ENCODE measurements at places on chromosomes 6 and 20.

- DNase-seq, result no peak
These were observed 76.0 kb upstream of the ADGRB3 start for GRCh38 chr6:68559070-68559469.

- no peak for DNase-seq
These were observed 756.3 kb downstream of the BCKDHB start for GRCh38 chr6:80862756-80863155.

DNA sequence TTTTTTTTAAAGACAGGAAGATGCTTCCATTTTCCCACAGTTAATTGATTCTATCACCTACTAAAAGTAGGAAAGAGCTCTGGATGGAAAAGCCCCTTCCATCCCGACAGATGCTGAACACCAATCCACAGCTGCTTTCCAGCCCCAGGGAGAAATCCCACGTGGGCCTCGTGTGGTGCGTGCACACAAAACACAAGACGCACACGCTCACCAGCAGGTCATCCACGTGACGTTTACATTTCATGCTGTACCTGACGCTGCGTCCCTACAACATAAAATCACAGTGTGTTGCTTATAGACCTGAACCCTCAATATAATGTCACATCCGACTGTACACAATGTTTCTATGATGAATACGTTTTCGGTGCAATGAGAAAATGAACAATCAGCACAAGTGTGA is 50.2 kb upstream of the DACT2 start:
- DNase-seq, result no peak

DNA sequence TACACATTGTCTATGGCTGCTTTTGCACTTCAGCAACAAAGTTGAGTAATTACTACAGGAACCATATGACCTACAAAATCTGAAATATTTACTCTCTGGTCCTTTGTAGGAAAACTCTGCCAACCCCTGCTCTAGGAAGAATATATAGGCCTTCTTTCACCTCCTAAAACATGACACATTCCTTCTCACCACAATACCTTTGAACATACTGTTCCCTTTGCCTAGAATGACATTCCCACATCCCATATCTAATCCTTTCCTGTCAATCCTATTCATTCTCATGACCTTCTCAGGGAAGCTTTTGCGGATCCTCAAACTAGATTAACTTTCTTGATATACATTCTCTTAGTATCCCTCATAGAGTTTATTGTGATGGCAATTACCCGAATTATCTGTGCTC is 18.0 kb upstream of the NCOA6 start:
- no peak for DNase-seq

- peak; percentile 66 for DNase-seq
These were observed at the start of the genes MRPL14 and TMEM63B for GRCh38 chr6:44127186-44128019. MRPL14 (minus strand) TSS chr6:44127452; CDS start chr6:44116611, 10,841 bp downstream. TMEM63B (plus strand) TSS chr6:44127554; CDS start chr6:44134585, 7,031 bp downstream.

DNA sequence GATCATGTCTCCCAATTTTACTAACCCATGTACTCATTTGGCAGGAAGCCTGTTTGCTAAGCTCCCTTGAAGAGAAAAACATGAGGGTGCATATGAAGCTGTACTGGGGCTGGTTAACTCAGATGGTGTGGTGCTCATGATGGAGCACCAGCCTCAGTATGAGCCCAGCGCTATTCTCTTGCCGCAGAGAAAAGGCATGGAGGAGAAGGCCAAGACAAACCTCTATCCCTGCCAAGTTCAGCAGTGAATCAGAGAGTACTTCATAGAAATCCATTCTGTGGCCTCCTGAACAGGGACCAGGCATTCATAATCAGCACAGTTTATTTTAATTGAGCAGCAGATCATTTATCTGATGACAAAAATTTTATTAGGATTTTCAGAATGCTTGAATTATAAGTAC is 398.1 kb downstream of the LMBRD1 start:
- DNase-seq, result no peak

DNA sequence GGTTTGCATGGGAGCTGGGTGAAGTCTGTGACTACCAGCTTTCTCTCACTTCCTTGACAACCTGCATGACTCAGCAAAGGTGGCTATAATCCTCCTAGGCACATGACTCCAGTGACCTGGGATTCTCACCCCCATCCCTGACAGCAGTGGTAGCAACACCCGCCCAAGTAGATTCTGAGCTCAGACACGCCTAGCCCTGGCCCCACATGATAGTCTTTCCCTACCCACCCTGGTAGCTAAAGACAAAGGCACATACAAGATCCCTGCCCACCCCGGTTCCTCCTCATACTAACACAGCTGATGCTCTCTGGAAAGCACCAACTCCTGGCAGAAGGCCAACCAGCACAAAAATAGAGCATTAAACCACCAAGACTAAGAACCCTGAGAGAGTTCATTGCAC is 25.9 kb upstream of the CRISP1 start:
- DNase-seq, result no peak

DNA sequence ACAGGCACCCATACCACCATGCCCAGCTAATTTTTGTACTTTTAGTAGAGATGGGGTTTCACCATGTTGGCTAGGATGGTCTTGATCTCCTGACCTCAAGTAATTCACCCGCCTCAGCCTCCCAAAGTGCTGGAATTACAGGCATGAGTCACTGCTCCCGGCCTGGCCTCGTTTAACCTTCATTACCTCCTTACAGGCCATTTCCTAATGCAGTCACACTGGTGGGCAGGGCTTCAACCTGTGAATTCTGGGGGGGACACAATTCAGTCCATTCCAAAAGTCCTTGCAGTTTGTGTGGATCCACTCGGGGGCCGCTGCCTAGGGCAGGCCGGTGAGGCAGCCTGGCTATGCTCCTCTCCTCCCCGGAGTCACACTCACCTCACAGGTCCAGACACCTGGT is 112.4 kb upstream of the SNX9 start:
- DNase-seq, result no peak

- DNase-seq, result no peak
These were observed 442.3 kb upstream of the AGPAT4 start for GRCh38 chr6:161716176-161716575.

GRCh38 chr6:125273965-125274364 is 27.8 kb downstream of the HDDC2 start:
- DNase-seq, result no peak

DNA sequence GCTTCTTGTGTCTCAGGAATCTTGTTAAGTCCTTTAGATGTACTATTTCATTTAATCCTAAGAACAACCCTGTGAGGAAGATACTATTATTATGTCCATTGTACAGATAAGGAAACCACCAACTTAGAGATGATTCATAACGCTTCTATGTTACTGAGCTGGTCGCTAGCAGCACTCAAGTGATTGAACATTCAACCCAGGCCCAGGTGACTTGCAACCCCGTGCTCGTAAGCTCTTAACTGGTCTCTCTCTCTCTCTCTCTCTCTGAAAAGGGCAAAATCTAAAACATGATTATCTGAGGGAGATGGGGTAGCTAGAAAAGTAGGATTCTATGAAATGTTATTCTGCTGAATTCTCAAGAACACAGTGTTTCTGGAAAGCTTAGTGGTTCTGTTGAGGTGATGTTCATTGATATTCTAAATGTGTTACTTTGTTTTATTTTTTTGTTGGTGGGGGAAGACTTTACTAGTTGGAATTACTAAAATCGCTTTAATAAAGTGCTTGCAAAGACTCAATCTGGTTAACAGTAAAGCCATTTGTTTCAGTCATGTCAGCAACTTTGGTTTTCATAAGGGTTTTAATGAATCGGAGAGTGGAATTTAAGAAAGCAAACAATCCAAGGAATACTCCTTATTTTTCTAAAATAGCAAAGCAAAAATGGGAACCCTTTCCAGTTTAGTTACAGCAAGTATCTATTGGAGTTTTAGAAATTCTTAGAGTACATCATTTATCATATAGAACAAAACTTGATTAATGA is 265.0 kb upstream of the TAB2 start:
- DNase-seq, result no peak

- DNase-seq, result no peak
These were observed 24.2 kb downstream of the MANBAL start for GRCh38 chr20:37313546-37314091.

DNA sequence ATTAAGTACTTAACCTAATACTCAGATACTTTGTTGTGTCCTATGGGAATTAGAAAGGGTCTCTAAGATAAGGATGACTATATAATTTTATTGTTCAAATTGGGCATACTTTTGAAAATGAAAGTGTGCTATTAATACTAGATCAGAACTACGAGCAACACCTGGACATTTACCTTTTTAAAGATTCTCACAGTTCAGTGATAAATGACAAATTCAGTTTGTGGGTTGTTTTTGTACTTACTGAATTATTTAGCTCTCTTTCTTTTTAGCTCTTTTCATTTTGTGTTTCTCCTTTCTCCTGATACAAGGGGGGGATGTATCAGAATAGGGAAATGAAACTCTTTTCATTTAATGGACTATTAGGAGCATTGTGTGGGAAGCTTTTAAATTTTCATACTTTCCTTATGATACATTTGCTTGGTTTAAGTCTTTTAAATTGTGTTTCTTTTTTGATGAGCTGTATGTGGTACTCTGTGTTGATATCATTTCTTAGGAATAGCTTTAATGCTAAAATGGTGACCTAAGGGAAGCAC is 47.5 kb downstream of the PHF3 start:
- DNase-seq, result no peak

- DNase-seq, result no peak
These were observed 128.8 kb downstream of the DHX35 start for GRCh38 chr20:39090906-39091305.

- DNase-seq, result no peak
These were observed 16.0 kb downstream of the FOXP4 start for GRCh38 chr6:41561931-41562911.

- no peak for DNase-seq
These were observed 17.7 kb downstream of the PCIF1 start for GRCh38 chr20:45951925-45952834.

DNA sequence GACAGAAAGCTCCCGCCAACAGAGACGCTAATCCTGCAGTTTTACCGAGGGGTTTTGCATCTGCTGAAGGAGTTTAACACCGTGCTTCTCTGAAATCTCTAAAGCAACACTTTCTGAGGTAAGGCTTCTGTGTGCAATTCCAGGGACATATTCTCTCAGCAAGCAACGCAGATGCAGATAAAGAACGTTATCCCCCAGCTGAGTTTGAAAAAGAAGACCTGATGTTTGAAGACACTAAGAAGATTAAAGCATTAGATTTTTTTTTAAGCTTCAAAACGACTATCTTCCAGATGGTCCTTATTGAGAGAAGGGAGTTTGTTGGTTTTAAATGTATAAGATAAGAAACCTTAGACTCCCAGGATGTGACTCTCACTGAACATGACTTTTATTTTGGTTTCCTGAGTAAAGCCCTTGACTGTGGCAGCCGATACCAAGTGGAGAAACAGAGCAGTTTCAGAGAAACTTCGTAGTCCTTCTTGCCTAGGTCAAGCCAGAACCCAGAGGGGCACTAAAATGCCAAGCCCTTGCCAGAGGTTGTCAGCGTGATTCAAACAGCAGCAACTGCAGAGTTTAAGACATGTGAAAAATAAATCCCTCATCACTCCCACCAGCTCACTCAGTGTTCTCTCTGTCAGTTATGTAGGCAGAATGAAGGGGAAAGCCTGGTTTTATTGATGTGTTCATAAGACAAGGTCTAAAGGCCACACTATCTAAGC is 353.3 kb upstream of the CNR1 start:
- no peak for DNase-seq

GRCh38 chr6:36915599-36915998 is 29.8 kb downstream of the C6orf89 start:
- DNase-seq, result no peak

- DNase-seq, result no peak
These were observed 153.8 kb downstream of the ERMARD start for GRCh38 chr6:169905041-169905807.

- DNase-seq, result no peak
These were observed 4.9 kb upstream of the GRM4 start for GRCh38 chr6:34150766-34151165.

DNA sequence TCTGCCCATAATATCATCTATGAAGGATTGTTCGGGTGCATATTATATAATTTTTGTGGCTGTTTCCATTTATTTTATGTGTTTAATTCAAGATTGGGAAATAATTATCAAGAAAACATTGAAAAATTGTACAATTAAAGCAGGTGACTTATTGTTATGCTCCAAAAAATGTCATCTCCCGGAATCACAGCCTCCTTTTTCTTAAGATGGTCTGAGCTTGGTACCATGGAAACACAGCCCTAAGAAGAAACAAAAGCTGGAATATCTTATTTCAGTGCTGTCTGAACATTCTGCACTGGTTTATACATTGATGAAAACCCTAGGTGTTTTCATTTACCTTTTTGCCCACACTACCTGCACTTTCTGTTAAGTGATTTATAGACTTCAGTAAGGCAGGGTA is 367.2 kb downstream of the ARHGAP18 start:
- DNase-seq, result no peak

All from hypothalamus (tissue), 51 donors.